ENCODE measurements at places on chromosomes 13 and 19.

GRCh38 chr19:37964109-37964508 lies 57.1 kb downstream of the SIPA1L3 start:
- no peak for DNase-seq

DNA sequence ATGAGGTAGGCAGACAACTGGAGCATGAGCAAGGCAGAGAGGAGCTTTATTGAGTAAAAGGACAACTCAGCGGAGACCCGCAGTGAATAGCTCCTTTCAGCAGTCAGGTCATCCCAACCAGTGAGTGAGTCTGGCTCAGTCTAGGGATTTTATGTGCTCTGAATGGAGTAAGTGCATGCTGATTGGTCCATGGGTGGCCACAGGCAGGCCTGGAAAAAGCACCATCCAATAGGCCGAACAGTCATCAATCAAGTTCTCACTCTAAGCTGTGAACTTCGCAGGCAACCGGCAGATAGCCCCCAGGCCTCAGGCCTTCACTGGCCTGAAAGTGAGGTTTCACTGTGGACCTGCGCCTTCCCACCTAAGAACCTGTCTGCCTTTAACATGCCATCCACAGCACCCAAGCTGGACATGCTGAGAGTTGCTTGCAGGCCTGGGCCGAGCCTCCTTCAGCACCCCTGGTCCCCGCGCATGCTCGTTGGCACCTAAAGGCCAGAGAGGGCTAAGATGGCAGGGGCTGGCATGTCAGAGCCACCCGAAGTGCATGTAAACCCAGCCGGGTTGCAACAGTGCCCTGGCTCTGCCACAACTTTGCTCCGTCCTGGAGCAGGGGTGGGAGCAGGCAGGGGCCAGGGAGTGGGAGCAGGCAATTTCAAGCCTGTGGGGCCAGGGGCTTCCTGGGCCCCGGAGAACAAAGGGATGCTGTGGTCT lies 698.7 kb downstream of the SLITRK1 start:
- DNase-seq, result no peak

DNA sequence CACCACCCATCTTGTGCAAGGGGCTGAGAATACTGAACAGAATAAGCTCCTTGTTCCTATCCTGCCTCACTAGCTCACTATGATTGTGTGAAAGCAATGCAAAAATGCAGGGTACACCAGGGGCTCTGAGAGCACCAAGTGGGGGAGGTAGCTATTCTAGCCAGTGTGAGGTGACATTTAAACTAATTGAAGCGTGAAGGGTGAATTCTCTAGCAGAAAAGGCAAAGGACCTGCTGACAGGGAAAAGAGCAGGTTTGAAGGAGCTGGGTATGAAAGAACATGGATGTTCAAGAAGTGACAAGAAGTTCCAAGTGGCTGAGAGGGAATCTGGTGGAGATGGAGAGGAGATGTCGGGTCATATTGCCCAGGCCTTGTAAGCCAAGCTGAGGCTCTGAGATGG lies 64.2 kb downstream of the SIAH3 start:
- no peak for DNase-seq

DNA sequence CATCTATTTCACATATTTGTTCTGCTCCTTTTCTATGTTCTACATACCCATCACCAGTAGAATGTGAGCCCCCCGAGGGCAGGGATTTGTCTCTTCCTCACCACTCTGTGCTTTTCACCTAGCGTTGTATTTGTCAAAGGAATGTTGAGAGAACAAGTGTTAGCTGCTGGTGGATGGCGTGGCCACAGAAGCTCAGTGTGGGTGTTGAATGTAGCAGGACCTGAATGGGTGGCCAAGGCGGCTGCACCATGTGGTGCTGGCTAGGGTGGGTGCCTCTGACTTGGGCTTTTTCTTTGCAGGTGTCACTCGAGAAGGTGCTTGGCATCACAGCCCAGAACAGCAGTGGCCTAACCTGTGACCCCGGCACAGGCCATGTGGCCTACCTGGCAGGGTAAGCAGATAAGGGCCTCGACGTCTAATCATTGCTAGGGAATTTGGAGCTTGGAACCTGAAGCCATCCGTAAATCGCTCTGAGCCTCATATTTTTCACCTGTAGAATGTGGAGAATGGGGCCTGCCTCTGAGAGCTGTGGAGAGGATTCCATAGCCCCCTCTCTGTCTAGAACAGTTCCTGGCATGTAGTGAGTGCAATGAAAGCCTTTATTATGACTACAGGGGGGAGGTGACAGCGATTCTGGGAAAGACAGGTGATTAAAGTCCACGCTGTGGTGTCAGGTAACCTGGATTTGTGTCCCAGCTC lies 3.9 kb downstream of the WDR62 start:
- DNase-seq, result no peak

- DNase-seq, result no peak
Measured at GRCh38 chr13:101139081-101139480, 277.2 kb downstream of the NALCN start.

GRCh38 chr13:82294226-82294625 lies 1588.0 kb downstream of the SLITRK1 start:
- DNase-seq, result no peak

GRCh38 chr19:58407658-58408151 lies 744 bp upstream of the ZNF584 start:
- DNase-seq, result no peak

DNA sequence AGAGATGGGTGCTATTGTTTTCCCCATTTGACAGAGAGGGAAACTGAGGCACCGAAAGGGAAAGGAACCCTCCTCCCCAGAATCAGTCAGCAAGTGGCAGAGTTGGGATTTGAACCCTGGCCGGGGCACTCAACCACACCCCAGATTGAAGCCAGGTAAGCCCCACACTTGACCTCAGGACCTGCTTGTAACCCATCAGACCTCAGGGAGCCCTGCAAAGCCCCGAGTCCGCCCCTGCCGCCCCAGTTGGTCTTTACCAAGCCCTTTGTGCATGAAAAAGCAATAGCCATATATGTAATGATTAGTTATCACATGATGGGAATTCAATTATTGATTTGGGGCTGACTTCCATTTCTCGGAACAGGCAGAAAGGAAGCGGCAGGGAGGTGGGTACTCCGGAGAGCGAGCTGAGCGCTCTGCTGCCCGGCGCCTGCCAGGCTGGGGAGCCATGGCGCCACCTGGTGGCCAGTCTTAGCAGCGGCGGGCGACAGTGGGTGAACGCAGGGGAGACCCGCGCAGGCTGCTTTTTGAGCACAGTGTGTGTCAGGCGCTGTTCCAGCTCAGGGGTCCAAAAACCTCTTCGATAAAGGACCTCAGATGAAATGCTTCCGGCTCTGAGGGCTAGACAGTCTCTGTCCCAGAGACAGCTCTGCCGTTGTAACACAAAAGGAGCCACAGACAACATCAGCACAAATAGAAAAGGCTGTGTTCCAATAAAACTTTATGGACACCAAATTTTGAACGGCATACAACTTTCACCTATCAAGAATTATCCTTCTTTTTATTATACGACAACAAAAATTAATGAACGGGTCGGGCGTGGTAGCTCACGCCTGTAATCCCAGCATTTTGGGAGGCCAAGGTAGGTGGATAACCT lies 82.9 kb upstream of the CACNA1A start:
- DNase-seq, result peak; percentile 88

DNA sequence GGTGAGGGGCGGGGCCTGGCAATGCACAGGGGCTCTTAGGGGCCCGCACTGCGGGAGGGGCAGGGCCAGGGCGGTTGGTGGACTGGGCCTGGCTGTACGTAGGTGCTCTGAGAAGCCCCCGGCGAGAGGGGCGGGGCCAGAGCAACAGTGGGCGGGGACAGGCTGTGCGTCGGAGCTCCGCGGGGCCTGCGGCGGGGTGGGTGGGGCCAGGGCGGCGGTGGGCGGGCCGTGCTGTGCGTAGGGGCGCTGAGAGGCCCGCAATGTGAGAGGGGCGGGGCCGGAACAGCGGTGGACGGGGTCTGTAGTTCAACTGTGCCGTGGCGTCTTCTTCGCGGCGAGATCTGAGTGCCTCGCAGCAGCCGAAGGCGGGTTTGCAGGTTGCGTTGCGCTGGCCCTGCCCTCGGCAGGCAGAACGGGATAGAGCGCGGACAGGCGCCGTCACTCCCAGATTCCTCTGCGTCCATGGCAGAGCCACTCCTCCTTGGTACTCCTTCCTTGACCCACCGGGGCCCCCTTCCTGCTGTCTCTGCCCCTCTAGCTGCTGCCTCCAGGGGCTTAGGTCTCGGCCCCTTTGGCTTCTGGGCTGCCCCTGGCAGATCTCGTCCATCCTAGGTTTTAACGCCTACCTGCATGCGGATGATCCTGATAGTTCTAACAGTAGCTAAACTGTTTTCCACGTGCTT lies 33.2 kb downstream of the CCNE1 start:
- peak; percentile 98 for DNase-seq

DNA sequence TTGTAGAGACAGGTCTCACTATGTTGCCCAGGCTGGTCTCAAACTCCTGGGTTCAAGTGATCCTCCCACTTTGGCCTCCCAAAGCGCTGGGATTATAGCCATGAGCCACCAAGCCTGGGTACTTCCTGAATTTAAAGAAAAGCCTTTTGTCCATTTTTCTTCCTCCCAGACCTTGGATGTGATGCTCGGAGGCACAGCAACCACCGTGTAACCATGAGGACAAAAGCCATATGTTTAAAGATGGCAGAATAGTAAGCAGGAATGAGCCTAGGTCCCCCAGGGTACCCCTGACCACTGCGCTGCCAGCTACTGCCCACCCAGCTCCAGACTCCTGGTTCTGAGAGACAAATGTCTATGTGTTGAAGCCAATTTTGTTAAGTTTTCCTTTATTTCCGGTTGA lies 31.1 kb downstream of the ZC3H4 start:
- DNase-seq, result no peak

- DNase-seq, result no peak
Measured at GRCh38 chr19:48833049-48833448, 3.2 kb downstream of the HSD17B14 start.
